ENCODE measurements at places on chromosomes 5 and 9. TPM values are rescaled to one million over a fixed set of nuclear protein-coding genes. Genes with fewer than 3 reads are reported as not detected.

- H3K27me3 ChIP-seq = peaks cover 85% of the 10 kb centered on the region
- H3K4me3 ChIP-seq = no peak overlapping the region
- H3K36me3 ChIP-seq = no peaks in the 10 kb centered on the region
- no peaks in the 10 kb centered on the region for H3K4me1 ChIP-seq
- no peak overlapping the region for H3K27ac ChIP-seq
These were observed 59.5 kb upstream of the FOXI1 start for GRCh38 chr5:170046241-170046640.

GRCh38 chr5:111826064-111826463 lies 69.1 kb upstream of the NREP start:
- H3K36me3 ChIP-seq = no peaks in the 10 kb centered on the region
- no peak overlapping the region for H3K4me3 ChIP-seq
- peaks cover 21% of the 10 kb centered on the region for H3K4me1 ChIP-seq
- H3K27me3 ChIP-seq = no peaks in the 10 kb centered on the region
- H3K27ac ChIP-seq = no peak overlapping the region

- H3K27me3 ChIP-seq = no peaks in the 10 kb centered on the region
- no peaks in the 10 kb centered on the region for H3K4me1 ChIP-seq
- no peak overlapping the region for H3K4me3 ChIP-seq
- H3K36me3 ChIP-seq = no peaks in the 10 kb centered on the region
These were observed 525.6 kb upstream of the SEMA6A start for GRCh38 chr5:117100176-117100575.

- no peak overlapping the region for H3K4me3 ChIP-seq
- H3K27me3 ChIP-seq = peaks cover 87% of the 10 kb centered on the region
- H3K36me3 ChIP-seq = no peaks in the 10 kb centered on the region
- H3K27ac ChIP-seq = no peak overlapping the region
- no peak for DNase-seq
These were observed 338.4 kb upstream of the TRPC7 start for GRCh38 chr5:136703706-136704105.

Gene SNCAIP
- not detected for total RNA-seq

- no peak for DNase-seq
- no peaks in the 10 kb centered on the region for H3K4me1 ChIP-seq
- no peaks in the 10 kb centered on the region for H3K36me3 ChIP-seq
- no peak overlapping the region for H3K4me3 ChIP-seq
- no peak overlapping the region for H3K27ac ChIP-seq
- peaks cover 9% of the 10 kb centered on the region for H3K27me3 ChIP-seq
These were observed 9.8 kb downstream of the CXCL14 start for GRCh38 chr5:135568923-135569360.

Gene CNTFR
- total RNA-seq = not detected

Gene GNA14
- total RNA-seq = 0.15 TPM

DNA sequence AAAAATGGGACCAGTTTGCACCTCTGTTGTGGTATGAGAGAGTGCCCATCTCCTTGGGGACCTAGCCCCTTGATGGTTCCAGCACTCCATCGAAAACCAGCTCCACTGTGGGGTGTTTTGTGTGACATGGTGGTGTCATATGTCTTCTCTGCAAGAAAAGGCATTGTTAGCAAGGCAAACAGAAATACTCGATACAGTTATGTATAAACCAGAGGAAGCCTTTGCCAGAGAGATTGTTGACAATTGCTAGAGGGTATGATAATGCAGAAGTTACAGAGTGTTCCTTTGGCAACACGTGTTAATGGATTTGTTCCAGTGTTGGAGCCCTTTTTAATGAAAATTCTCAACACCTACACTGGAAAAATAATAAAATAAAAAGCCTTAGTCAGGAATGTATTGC lies 270.4 kb upstream of the DMRT1 start:
- no peaks in the 10 kb centered on the region for H3K27me3 ChIP-seq
- H3K27ac ChIP-seq = no peak overlapping the region
- no peaks in the 10 kb centered on the region for H3K36me3 ChIP-seq
- DNase-seq = no peak
- H3K4me3 ChIP-seq = no peak overlapping the region
- H3K4me1 ChIP-seq = no peaks in the 10 kb centered on the region

All from Calu3 (cell line).